ENCODE measurements at places on chromosomes 2 and 18.

- no peak for DNase-seq
These were observed 232.4 kb upstream of the RBMS1 start for GRCh38 chr2:160726046-160726445.

GRCh38 chr2:140257692-140258300, 1477.6 kb upstream of the NXPH2 start:
- DNase-seq, result no peak

DNA sequence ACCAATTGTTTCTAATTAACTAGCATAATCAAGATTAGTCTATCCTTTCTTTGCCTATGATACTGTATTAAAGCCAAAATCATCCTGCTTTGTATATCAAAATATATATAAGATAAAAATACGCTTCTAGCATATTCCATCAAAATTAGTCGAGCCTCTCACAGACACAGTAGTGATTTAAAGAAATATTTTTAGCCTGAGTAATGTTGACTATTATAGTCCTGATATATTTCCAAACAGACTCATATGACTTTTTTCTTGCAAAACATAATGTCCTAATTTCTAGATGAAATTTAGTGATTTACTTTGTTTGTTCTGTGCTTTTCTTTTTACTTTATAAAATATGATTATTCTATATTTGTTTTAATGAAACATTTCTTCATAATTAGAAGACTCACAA, 30.9 kb downstream of the FAP start:
- DNase-seq, result no peak

DNA sequence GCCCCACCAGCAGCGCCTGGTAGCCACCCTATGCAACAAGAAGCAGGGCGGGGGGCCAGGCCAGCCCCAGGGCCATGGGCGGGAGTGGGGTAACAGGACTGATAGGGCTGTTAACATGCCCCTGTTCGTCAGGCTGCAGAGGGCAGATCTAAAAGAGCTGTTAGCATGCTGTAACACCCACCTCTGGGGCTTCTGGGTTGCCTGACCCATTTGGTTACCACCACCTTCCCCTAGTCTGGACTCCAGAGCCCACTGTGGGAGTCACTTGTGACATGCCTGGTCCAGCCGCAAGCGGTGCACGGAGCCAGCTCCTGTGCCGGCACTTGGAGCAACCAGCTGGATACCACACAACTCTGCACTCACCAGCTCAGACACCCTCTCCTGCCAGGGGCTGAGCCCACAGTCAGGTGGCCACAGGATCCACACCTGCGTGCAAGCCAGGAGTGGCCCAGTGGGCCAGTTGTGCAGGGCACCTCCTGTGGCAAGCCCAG, 2.1 kb downstream of the METTL8 start:
- no peak for DNase-seq

DNA sequence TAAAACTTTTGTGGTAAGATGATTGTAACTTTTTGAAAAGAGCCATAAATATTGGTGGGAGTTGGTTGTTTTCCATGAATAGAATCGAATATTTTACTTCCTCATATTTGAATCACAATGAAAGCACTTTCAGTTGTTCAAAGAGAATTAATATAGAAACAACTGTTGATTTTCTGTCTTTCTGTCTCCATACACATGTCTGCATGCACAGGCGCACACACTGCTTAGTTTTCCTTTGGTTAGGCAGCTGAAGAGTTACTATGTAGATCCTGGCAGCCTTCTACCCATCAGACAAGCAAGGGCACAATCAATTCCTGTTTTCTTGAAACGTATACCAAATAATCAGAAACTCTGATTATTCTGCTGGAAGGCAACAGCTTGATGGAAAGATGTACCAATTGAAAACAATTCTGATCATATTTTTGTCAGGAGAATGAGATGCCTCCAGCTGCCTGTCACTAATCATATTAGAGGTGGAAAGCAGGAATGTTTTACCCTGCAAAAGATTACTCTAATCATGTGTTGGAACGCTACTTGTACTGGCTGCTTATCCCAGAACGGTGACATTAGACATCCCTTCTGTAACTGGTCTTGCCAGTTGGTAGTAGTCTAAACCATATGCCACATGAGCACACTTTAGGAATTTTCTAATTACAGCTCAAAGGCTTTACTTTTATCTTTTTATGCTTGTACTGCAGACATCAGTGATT, 24.0 kb downstream of the SPATS2L start:
- no peak for DNase-seq

GRCh38 chr2:32663864-32664263, 36.0 kb downstream of the TTC27 start:
- DNase-seq, result no peak

GRCh38 chr2:64313398-64313723, 140.6 kb upstream of the LGALSL start:
- DNase-seq, result no peak
